SHP77 treated with DMSO at 0.1 percent for 48 hours (cell line): ENCODE measurements at places on chromosomes 11 and 22.

DNA sequence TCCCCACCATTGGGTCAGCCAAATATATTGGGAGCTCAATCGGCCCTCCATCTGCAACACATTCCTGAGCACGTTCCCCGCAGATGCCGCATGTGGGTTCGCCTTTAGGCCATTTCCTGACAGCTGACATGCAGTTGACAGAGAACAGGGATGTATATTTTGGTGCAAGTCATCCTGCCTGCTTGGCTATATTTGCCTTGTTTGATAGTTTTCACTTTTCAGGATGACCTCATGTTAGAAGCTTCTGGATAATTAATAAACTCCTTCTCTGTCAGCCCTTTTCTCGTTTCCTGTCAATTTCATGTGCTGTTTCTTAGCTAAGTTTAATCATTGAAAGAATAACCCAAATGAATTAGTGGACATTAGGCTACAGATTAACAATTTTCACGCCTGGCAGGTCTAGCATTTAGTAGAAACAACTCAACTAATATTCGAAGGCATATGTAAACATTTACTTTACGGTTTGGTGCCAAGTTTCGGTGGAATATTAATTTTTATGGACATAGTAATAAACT lies 105.8 kb upstream of the SLC5A12 start:
- DNase-seq = no peak

- no peak for DNase-seq
Observed at GRCh38 chr11:129917231-129917630, 21.9 kb upstream of the NFRKB start.

DNA sequence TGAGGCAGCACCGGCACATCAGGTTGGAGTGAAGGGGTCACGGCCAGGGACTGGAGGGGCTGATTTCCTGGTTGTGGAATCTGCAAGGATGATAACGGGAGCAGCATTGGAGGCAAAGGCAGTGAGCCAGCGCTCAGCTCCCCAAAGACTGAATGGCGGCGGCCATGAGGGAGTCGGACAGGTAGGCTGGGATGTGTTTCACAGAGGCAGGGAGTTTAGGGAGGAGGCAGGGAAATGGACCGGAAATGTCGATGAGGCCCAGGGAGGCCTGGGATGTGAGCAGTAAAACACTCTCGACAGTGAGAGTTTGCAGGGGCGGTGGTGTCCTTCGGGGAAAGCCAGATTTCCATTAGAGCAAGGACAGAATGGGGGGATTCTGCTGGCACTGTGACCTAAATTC lies 64.2 kb upstream of the EIF3D start:
- no peak for DNase-seq

GRCh38 chr11:131938351-131938751 lies 567.9 kb downstream of the NTM start:
- DNase-seq = no peak

GRCh38 chr11:111448414-111448813 lies 63.8 kb downstream of the BTG4 start:
- DNase-seq = no peak

GRCh38 chr11:62603776-62604299 lies 2.2 kb upstream of the MTA2 start:
- DNase-seq = no peak

- no peak for DNase-seq
Observed at GRCh38 chr11:62399172-62399877, 19.5 kb upstream of the SCGB1A1 start.

- DNase-seq = no peak
Observed at GRCh38 chr11:117300283-117300663, 9.1 kb downstream of the BACE1-AS start.

GRCh38 chr22:46003271-46004091 lies 26.5 kb upstream of the WNT7B start:
- DNase-seq = no peak

DNA sequence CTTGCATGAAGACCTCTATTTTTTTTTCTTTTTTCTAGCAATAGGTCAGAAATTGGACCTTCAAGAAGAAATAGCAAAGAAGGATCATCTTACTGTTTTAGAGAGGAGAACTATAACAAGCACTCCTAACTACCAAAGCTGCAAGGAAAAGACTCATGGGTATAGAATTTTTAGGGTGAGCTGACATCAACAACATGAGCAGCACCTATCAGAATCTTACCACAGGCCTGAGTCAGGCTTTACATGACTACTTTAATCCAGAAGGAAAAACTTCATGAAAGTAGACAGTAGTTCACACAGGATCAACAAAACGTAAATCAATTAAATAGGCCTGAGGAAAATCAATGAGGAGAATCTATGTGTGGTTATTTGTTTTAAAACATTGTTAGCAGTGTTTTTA lies 130.5 kb downstream of the FAM76B start:
- DNase-seq = no peak
